CD4-positive, alpha-beta T cell treated with Interleukin-21 for 1 hour (primary cell): ENCODE measurements at places on chromosomes 3 and 15.

- DNase-seq = no peak
Observed at GRCh38 chr15:32132859-32133258, 102.5 kb downstream of the CHRNA7 start.

DNA sequence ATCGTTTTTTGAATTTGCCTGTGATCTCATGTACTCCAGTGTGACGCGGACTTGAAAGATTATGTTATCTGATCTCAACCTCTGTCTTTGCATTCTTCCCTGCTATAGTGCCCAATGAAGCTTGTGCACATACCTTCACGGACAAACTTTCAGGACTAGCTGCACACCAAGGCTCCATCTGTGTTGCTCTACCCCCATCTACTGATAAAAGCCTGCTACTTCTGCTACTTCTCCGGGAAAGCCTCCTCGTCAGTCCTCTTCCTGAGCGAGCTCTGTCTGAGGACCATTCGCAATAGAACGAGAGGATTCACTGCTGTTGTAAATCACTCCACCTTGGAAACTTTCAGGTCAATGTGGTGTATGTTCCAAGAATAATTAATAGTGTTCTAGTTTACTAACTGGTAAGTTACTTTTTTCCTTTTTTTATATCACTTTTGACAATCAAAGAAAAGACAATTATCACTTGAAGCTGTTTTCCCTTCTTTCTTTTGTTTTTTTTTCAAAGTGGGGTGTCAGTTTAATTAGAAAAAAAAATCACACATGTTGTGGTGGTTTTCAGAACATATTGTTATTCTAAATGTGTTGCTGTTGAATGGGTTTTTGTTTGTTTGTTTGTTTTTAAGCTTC lies 217.6 kb downstream of the ARRDC4 start:
- DNase-seq = peak; percentile 42

- no peak for DNase-seq
Observed at GRCh38 chr15:67381416-67382045, 126.9 kb downstream of the IQCH start.

DNA sequence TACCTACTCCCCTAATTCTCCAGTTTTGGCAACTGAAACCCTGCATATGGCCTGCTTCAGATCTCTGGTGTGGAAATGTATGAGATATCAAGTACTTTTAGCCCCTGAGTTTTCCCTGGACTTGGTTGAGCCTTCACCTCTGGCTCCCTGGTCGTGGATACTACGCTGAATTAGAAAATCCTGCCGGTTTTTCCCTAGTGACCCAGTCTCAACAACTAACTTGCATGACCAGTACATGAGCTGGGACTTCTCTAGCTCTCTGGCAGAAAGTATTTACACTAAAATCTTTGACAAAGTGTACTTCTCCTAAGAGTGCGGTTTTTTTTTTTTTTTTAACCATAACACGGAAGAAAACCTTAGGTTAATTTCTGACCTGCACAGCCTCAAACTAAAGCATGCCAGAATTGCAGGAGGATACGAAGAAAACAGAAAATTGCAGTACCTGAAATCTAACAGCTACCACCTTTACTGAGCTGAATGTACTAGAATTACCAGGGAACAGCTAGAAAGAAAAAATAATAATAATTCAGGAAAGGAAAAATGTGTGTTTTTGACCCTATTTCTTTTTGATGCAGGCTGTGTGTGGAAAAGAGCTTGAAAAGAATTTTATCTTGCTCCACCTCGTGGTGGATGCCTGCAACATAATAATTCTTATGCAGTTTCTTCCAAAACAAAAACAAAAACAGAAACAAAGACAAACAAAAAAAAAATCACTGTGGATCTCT lies 165.6 kb downstream of the GMNC start:
- no peak for DNase-seq

GRCh38 chr3:151008699-151009098 lies 36.2 kb upstream of the CLRN1 start:
- DNase-seq = no peak

GRCh38 chr3:100020876-100021644 lies 93.2 kb downstream of the FILIP1L start:
- no peak for DNase-seq

GRCh38 chr3:64240396-64240795 lies 15.1 kb upstream of the PRICKLE2 start:
- no peak for DNase-seq

- DNase-seq = no peak
Observed at GRCh38 chr15:101307897-101308603, 13.0 kb upstream of the SNRPA1 start.

GRCh38 chr3:135895734-135896121 lies 69.8 kb upstream of the PPP2R3A start:
- DNase-seq = no peak

DNA sequence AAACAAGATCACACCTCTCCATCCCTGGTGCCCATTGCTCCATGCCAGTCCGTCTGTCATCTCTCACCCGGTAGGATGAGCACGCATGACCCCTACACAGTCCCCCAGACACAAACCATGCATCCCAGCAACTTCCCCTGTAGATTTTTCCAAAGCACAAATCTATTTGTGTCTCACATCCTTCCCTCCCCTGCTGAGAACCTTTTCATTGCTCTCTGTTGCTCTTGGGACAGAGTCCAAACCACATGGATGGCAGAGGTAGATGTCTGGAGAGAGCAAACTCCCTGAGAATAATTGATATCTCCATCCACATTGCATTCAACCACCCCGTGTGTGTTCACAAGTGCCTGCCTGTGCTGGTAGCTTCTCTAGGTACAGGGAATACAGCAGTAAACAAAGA lies 29.9 kb upstream of the LRTM1 start:
- no peak for DNase-seq

DNA sequence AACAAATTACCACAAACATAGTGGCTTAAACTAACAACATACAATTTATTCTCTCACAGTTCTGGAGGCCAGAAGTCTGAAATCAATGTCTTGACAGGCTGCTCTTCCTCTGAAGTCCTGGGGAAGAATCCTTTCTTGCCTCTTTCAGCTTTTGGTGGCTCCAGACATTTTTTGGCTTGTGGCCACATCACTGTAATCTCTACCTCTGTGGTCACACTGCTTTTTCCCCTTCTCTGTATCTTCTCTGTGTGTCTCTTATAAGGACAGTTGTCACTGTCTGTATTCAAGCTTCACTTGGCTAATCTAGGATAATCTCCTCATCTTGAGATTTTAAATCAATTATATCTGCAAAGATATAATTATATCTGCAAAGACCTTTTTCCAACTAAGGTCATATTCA lies 80.3 kb upstream of the ABHD2 start:
- no peak for DNase-seq

DNA sequence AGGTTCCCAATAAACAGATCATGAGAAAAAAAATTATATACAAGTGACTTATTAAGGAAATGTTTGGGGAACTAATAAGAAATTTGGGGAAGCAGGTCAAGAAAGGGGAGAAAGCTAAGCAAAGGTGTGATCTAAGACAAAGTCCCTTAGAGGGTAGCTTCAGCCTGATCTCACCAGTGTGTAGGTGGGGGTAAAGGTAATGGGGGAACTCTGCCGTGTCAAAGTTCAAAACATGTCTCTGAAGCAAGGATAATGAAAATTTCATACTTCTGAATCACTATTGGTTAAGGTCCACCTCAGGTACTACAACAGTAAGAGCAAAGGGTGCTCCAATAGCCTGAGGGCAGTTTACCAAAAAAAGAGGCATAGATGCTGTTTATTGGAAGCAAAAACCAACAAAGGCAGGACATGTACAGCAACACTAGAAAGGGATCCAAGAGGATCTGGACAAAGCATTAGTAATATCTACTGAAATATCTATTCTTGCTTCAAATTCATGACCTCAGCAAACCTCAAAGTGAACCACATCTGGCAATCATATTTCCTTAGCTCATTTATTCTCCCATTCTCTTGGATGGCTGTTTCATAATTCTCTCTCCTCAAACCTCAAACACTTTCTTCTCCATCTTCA lies 6.9 kb downstream of the ACAD11 start:
- no peak for DNase-seq

DNA sequence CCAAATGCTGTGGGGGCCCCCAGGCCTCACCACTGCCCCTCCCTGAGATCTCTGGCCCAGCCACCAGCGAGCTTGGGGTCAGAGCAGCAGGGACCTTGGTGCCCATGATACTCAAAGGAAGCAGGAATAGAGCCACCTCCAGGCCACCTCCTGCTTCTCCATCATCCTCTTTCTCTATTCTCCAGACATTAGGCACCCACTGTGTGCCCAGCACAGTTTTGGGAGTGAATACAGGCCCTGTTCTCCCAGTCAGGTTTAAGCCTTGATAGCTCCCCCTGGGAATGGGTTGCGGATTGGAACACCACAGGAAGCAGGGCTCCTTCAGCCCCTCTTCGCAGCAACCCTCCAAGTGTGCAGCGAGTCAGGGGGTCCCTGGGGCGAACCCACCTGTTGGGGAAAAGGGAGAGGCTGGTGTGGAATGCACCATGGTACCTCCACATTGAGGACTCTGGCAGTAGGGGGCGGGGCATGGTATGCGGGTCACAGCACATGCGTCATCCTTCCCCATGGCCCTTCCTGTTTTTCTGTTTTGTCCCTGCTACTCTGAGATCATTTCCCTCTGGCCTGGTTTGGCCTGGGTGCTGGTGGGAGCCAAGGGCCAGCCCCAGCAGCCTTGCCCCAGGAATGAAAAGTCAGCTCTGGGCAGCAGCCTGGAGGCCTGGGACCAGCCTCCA lies 14.2 kb upstream of the SEMA3B start:
- DNase-seq = no peak
